ENCODE measurements at places on chromosomes 16 and 17. TPM values are rescaled to one million over a fixed set of nuclear protein-coding genes. Genes with fewer than 3 reads are reported as not detected.

- no peak for DNase-seq
Observed at GRCh38 chr17:80065478-80066170, 29.2 kb downstream of the CCDC40 start.

The CBLN1 gene
- 0.27 TPM for polyA plus RNA-seq

The C16orf89 gene
- 5.2 TPM for polyA plus RNA-seq

DNA sequence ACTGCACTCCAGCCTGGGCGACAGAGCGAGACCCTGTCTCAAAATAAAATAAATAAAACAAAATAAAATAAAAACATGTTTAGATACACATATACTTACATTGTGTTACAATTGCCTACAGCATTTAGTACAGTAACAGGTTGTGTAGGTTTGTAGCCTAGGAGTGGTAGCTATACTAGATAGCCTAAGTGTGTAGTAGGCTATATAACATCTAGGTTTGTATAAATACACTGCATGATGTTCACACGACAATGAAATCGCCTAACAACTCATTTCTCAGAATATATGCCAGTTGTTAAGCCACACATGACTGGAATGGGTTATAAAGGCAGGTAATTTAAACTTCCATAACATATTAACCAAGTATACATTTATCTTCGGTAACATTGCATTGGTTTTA is 90.6 kb downstream of the TUBD1 start:
- DNase-seq, result no peak

The PIK3R5 gene
- 0.62 TPM for polyA plus RNA-seq

GRCh38 chr16:85637808-85638647 is 24.9 kb downstream of the GSE1 start:
- no peak for DNase-seq

Data from left renal pelvis (tissue), 4 donors.